Inflammatory macrophage (primary cell): ENCODE measurements at places on chromosomes 3 and 15.

GRCh38 chr3:149151843-149152242 is 22.4 kb downstream of the HPS3 start:
- DNase-seq: peak; percentile 75

GRCh38 chr3:45623393-45623792 is 28.8 kb downstream of the LIMD1 start:
- peak; percentile 72 for DNase-seq

- DNase-seq: peak; percentile 44
Observed at GRCh38 chr3:128167973-128168674, 14.8 kb downstream of the EEFSEC start.

DNA sequence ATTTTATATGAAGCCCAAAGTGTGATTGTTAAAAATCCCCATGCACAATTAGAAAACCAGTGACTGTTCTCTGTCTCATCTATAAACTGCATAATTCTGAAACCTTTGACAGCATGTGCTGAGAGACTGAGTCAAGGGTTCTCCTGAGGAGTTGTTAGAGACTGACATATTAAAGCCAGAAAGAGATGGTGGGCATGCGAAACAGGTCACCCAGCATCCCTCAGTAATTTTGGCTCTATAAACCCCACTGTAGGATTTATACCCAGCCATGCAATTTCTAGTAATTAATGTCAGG is 3.6 kb downstream of the VGLL3 start:
- DNase-seq: no peak

GRCh38 chr3:70603103-70603502 is 290.7 kb upstream of the MDFIC2 start:
- no peak for DNase-seq

DNA sequence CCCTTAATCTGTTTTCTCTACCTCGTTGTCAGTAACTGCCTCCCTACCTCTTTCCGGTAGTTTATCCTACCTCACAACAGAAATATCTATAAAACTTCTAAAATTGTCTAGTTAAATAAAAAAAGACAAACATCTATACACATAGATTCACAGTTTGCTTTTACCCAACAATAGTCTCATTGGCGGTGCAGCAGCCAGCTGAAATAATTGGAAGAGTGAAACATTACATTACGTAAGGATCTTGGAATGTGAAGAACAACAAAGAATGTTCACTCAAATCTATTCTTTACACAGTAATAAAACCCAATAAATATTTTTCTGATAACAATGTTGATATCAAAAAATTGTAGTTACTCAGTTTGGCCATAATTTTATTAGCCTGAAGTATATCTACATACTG is 115.5 kb upstream of the ARPP21 start:
- no peak for DNase-seq
